ENCODE measurements at places on chromosomes 6 and 20.
A peak's percentile ranks its signal among the peaks of the same experiment; 100 is the strongest.

- peak; percentile 65 for DNase-seq
Measured at GRCh38 chr6:1436334-1437306, 47.2 kb downstream of the FOXF2 start.

GRCh38 chr6:129273161-129273560 lies 390.2 kb downstream of the LAMA2 start:
- DNase-seq: no peak

GRCh38 chr6:128520436-128521281 lies at the start of gene PTPRK:
Gene PTPRK, minus strand, starts transcription at chr6:128520599. Its CDS starts 241 bp downstream, at chr6:128520358.
- peak; percentile 96 for DNase-seq

DNA sequence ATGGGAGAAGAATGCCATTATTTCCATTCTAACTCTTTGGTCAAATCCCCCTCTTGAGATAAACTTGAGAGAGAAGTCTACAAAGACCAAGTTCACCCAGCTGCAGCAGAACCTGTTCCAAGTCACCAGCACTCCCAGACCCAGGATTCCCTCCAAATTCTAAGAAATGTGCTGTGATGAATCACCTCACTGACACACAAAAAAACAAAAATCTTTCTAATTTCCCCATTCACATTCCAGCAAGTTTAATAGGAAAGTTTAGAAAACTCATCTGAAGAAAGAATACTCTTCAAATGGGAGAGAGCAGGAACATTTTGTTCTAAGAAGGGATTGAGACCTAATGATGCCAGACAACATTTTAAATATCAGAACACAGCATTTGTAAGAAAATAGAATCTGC lies 213.6 kb upstream of the PLCB4 start:
- DNase-seq: no peak

- DNase-seq: no peak
Measured at GRCh38 chr6:126904176-126904575, 214.3 kb upstream of the RSPO3 start.

DNA sequence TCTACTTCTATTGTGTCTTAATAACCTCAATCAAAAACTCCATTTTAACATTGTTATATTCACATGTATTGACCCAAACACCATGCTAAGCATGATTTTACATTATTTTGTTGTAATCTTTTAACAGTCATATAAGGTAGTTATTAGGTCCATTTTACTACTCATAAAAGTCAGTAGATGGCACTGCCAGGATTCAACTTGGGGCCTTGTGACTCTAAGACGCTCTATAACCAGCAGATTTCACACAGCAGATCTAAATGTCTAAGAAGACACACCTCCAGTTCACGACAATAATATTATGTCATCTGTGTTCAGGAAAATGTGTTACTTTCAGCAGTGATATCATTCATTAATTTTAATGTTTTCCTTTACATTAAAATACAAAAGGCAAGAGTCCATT lies 88.0 kb downstream of the FRK start:
- no peak for DNase-seq

DNA sequence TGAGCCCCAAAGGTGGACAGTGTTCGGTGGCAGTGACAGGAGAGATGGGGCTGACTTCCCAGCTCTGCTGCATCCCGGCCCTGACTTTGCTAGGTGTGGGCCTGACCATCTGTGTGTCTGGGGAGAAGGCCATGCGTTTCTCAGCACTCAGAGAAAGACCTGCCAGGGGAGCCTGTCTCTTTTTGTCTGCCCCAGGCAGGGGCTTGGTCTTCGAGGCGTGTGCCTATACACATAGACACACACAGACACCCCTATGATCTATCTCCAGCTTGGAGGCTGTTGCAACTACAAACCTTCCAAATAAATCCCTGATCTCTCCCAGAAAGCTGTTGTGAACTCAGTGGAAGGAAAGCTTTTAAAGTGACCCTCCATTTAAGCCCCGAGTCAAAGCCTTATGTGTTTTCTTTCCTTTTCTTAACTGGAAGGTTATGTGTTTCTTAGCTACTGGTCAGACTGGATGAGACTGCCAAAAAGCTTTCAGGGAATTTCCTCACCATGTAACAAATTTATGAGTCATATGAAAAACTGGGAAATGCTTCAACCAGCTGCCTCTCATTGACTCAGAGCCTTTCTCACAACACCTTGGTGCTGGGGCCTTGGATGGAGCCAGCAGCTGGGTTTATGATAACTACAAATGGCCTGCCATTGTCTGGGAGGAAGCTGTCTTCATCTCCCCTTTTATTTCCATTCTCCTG lies 102.6 kb downstream of the CDC5L start:
- DNase-seq: no peak

DNA sequence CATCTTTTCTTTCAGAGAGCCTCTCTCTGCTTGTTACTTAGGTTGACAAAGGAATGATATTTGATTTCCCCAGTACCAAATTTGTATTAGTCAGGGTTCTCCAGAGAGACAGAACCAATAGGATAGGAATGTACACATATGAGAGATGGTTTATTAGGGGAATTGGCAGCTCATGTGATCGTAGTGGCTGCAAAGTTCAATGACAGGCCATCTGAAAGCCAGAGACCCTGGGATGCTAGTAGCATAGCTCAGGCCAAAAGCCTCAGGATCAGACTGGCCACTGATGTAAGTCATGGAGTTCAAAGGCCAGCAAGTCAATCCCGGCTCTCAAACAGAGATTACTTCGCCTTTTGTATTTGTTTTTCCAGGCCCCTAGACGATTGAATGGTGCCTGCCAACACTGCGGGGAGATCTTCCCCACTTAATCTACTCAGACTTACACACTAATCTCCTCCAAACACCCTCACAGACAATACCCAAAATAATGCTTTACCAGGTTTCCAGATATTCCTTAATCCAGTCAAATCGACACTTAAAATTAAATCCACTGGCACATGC lies 215.5 kb downstream of the ALDH8A1 start:
- no peak for DNase-seq

GRCh38 chr6:22108199-22108598 lies 188.6 kb downstream of the PRL start:
- no peak for DNase-seq

GRCh38 chr6:41640426-41640825 lies 2.2 kb downstream of the MDFI start:
- DNase-seq: peak; percentile 77

GRCh38 chr6:20205722-20206161 lies 6.5 kb downstream of the MBOAT1 start:
- DNase-seq: no peak

DNA sequence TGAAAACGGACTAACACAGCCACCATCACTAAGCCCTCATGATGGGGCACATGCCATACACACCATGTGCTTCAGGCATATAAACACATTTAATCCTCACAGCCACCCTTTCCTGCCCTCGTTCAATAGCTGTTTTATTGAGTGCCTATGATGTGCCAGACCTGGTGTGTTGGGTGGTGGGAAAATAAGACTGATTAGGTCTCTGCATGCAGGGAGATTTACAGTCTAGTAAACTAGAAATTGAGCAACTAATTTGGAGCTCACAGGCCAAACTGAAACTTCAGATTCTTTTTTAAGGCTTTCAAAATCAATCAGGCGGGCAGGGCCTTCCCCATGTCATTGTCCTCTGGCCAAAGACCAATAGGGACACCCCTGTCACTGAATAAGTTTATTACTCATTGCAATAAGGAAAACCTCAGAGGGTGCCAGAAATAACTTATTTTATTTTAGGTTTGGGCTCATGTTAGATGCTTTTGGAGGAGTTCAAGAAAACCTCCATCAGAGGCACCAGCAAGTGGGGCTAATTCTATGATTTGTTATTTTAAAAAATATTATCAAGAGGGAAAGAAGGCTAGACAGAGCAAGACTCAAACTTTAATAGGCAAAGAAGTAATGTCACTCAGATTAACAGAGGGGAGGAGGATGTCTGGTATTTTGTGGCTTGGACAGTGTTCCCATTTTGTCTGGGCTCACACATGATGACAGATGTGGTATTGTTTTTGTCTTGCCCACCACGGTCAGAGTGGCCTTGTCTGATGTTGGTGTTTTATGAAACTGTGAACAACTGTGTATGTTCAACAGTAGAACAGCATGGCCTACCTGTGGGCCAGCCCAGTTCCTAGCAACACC lies 12.0 kb downstream of the ZFP64 start:
- no peak for DNase-seq
